ENCODE measurements at places on chromosomes 1 and 21.
A peak's percentile ranks its signal among the peaks of the same experiment; 100 is the strongest.

DNA sequence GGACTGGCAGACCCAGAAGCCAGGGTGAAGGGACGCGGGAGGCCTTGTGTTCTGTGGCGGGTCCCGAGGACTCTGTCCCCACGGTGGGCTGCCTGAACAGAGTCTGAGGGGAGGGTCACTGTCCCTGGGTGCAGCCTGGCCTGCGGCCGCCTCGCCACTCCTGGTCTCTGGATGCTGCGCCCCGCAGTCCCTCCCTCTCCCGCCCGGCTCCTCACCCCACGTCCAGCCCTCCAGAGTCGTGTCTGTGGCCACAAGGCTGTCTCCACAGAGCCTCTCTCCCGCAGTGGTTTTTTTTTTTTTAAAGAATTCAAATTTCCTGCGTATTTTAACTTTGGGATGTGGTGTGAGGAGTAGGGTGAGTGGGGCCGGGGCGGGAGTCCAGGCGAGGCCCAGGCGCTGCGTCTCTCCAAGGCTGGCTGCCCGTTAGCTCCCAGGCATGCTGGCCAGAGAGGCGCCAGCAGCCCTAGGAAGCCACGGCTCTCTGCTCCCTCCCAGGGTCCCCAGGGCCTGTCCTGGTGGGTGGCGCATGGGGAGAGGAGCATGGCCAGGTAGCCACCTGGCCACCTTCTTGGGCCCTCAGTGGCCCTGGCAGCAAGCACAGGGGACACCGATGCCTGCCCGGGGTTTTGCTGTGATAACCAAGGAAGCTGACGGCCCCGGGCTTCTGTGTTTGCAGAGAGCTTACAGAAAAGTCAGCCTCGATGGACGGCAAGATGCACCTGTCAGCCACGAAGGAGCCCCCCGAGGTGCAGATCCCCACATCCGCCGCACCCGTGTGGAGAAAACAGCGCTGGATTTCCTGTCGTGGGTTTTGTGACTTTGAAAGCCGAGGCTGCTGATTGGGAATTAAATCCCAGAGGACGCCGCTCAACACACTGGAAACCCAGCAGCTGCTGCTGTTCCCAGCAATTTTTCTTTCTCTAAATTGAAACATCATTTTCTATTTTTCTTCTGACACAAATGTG is 72.8 kb downstream of the MORN1 start:
- no peak for DNase-seq

DNA sequence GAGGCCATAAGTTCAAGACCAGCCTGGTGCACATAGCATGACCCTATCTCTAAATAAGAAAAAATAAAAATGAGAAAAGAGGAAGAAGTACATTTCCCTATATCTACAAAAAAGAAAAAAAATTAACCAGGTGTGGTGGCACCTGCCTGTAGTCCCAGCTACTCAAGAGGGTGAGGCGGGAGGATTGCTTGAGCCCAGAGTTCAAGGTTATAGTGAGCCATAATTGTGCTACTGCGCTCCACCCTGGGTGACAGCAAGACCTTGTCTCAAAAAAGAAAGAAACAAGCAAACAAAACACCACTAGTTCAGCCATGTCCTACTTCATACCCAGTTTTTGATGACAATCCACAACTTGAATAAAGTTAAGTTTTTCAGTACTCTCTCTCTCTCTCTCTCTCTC is 30.7 kb upstream of the TDRD10 start:
- DNase-seq, result no peak

GRCh38 chr1:36136535-36136934 is 11.5 kb upstream of the COL8A2 start:
- DNase-seq, result no peak

- DNase-seq, result no peak
Measured at GRCh38 chr1:30853350-30853749, 55.2 kb downstream of the SDC3 start.

- DNase-seq, result no peak
Measured at GRCh38 chr1:241034203-241034936, 322.6 kb downstream of the RGS7 start.

- peak; percentile 11 for DNase-seq
Measured at GRCh38 chr21:32726839-32727686, 750 bp downstream of the SYNJ1 start.

DNA sequence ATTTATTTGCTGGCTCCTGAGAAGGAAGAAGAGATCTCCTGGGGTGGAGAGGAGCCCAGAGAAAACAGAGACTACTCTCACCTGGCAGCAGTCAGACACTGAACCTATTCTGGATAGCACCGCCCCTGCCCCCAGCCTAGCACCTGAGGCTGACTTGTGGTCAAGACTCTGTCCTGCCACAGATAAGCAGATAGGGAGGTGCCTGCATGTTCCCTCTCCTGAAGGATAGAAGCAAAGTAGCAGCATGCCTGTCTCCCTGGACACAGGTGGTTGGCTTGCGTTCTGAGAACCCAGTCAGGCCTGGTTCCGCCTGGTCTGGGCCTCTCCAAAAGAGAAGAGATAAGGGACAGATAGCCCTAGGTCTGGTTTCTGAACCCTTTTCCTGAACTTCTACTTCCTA is 1.3 kb upstream of the EFNA3 start:
- DNase-seq, result no peak

DNA sequence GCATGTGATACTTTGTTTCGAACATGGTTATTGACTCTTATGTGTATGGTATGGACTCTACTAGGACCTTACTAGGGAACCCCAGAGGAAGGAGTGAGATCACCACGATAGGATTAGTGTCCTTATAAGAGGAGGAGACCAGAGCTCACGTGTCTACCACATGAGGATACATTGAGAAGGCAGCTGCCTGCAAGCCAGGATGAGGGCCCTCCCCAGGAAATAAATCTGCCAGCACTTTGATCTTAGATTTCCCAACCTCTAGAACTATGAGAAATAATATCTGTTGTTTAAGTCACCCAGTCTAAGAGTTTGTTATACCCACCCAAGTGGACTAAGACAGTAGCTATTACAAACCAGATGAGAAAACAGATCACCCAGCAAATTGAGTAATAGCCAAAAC is 559.3 kb upstream of the USP24 start:
- DNase-seq, result no peak

DNA sequence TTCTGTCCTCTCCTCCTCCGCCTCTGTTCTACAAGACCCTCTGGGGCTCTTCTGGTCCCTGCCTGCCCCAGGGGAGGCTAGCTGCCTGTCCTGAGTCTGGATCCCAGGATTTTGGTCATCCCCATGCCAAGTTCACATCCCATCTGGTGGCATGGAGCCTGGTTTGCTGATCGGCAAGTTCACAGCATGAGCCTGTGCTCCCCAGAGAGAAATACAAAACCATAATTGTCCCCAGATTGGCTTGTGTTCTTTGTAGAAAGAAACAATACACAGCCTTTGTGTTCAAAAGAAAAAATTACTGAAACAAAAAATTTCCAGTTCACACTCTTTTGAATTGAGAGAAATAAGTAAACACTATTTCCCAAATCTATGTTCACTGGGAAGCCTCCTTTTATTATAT is 149.4 kb upstream of the ZC3H12A start:
- no peak for DNase-seq

- DNase-seq, result no peak
Measured at GRCh38 chr1:101188331-101188730, 48.5 kb upstream of the S1PR1 start.

- no peak for DNase-seq
Measured at GRCh38 chr1:95046359-95046758, 26.4 kb downstream of the ALG14 start.

DNA sequence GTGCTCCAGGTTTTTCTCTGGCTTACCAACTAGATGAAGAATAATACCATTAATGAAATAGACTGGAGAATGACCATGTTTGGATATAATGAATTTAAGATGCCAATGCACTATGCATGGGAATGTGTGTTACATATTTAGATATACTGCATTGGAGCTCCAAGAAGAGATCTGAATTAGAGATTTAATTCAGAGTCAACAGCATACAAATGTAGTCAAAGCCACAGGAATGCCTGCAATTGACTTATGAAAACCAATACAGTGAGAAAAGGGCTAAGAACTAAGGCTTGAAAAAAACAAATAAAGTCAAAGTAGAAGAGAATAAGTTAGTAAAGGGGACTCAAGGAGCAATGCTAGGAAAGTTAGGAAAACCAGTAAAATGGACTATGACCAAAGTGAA is 59.1 kb downstream of the USP24 start:
- no peak for DNase-seq

DNA sequence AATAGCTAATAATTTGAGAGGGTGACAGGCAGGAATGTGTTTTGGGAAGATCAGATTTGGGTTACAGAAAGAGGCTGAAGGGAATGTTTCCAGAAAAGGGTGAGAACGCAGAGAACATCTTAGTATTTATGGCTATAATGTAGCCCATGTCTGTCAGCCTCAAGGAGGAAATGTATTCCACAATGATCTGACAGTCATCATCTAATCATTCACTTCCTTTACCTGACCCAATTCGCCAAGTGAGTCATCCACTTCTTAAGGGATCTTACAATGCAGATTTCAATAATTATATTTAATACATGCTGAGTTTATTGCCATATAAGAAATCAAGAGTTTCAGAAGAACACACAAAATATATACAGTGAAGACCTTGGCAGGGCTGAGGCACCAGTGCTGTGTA is 10.8 kb downstream of the TRIM45 start:
- DNase-seq, result no peak

- DNase-seq, result no peak
Measured at GRCh38 chr1:244436336-244437085, 15.2 kb downstream of the ADSS2 start.

GRCh38 chr1:65317866-65318653 is 8.7 kb downstream of the DNAJC6 start:
- DNase-seq, result no peak

- DNase-seq, result no peak
Measured at GRCh38 chr1:88168126-88168525, 515.9 kb upstream of the PKN2 start.

GRCh38 chr1:9294910-9295636 is 2.4 kb downstream of the SPSB1 start:
- no peak for DNase-seq

DNA sequence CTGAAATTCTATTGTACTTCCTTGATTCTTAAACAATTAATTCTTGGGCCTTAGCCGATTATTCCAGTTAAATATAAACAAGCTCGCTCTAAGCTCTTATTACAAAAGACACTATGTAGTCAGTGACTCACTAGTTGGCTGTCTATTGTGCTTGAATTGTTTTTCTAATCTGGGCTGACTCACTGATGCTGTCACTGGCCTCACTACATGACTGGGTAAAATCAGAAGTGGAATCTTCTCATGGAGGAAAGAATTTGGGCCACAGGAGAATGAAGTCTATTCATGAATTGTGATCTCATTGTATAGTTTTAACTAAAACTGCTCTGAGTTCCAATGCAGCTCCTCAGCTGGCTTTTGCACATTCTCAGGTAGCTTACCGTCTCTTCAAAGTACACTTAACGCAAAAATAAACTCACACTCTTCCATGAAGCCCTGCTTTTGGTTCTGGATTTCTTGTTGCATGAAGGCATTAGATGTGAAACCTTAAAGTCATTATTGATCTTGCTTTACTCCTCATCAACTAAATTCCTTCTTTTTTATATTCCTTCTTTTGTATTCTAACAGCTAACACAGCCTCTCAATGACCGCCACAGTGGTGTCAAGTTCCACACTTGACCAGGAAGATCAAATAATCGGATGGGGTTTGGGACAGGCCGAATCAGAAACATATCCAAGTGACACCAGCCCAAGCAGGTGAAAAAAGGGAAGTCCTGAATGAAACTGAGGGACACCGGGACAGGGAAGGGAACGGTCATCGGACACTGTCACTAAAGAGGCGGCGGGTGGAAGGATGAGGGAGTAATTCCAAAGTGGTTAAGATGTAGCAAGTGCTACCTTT is 80.9 kb upstream of the LBR start:
- no peak for DNase-seq

GRCh38 chr1:209106237-209106741 is 477.2 kb upstream of the CAMK1G start:
- no peak for DNase-seq

GRCh38 chr1:52368383-52369172 is 2.6 kb upstream of the CC2D1B start:
- peak; percentile 49 for DNase-seq

- no peak for DNase-seq
Measured at GRCh38 chr1:11056504-11056903, 3.3 kb downstream of the SRM start.

DNA sequence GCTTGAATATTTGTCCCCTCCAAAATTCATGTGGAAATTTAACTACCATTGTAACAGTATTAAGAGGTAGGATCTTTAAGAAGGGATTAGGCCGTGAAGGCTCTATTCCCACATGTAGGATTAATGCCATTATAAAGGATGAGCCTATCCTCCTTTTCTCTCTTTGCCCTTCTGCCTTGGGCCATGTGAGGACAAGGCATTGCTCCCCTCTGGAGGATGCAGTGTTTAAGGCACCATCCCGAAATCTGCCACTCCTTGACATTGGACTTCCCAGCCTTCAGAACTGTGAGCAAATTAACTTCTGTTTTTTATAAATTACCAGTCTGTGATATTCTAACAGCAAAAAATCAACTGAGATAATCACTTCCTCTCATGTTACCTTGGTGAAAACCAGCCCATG is 124.4 kb downstream of the TOMM20 start:
- DNase-seq, result no peak

- DNase-seq, result no peak
Measured at GRCh38 chr1:230857077-230857476, 11.2 kb downstream of the C1orf198 start.

GRCh38 chr21:31616216-31616615 is 43.3 kb upstream of the SOD1 start:
- no peak for DNase-seq

DNA sequence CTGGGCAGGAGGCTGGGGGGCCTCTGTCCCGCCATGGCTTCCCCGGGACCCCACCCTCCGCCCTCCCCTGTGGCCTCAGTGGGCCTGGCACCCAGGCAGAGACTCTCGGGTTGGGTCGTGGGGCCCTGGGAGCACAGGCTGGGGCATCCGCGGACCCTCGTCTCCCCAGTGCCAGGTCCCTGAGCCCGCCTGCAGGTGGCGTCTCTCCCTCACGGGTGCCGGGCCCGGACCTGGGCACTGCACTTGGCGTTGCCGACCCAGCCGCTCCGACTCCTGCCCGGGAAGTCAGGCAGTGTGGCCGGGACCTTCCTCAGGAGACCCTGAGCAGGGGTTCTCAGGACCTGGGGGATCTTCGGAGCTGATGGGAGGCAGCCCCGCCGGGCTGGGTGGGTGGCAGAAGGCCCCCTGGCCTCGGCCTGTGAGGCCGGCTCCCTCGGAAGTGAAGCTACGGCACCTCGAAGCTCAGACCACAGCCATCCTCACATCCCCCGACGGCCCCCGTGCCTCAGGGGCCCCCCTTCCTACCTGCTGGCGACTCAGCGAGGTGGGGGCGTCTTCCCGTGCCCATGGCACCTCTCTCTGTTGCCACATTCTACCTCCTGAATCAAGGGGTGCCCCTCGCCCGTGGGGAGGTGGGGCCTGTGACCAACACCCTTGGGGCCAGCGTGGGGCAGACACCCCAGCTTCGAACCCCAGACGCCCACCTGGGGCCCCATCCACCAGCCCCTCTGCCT is 6.4 kb upstream of the C1orf159 start:
- DNase-seq, result peak; percentile 77

- DNase-seq, result no peak
Measured at GRCh38 chr1:113042285-113043143, 30.5 kb upstream of the LRIG2 start.

DNA sequence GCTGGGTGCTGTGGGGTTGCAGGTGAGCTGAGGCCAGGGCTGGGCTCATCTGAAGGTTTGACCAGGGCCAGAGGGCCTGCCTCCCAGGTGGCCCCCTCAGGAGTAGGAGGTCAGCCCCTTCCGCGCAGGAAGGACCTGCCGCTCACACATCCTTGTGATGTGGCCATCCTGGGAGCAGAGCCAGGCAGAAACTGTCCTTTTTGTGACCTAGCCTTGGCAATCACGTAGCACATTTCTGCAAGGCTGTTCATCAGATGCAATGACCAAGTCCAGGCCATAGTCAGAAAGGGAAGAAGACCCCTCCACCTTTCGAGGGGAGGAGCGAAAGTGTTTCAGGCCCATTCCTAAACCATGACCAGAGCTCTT is 55.5 kb upstream of the TRAPPC10 start:
- DNase-seq, result no peak

Data from stimulated activated CD4-positive, alpha-beta T cell treated with anti-CD3 and anti-CD28 coated beads, Interleukin-2, amount 100 ng/mL, for 4 hours (primary cell).